Stimulated activated CD8-positive, alpha-beta memory T cell treated with anti-CD3 and anti-CD28 coated beads, Interleukin-15, amount 100 ng/mL, for 24 hours (primary cell): ENCODE measurements at places on chromosomes 5 and 9.

DNA sequence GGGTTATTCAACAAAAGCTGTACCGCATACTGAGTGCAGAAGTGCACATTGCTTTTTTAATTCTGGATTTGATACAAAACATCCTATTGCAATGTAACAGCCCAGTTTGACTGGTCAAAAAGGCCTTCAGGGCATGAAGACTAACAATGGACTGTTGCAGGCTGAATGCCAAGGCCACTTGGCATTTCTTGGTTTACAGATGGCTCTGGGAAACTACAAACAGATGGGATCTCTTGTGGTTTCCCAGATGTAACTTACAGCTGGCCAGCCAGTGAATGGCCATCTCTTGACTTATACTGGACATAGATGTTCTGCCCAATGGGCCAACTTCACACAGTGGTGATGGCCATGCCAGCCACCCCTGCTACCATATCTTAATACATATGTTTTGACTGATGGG lies 36.8 kb downstream of the UGT3A2 start:
- DNase-seq, result no peak

DNA sequence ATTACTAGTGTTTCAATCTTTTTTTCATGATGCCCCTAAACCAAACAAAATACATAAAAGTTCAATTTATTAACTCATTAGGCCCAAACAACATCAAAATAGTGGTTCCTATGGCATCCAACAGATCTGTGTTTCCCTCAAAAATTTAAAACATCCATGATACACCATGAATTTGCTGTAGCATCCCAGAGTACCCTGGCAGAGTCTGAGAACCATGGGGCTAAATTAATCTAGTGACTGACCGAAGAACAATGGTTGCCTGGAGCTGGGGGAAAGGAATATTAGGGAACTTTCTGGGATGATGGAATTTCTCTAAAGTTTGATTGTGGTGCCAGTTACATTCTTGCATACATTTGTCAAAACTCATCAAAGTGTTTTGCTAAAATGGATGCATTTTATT lies 79.5 kb upstream of the TRIO start:
- no peak for DNase-seq

DNA sequence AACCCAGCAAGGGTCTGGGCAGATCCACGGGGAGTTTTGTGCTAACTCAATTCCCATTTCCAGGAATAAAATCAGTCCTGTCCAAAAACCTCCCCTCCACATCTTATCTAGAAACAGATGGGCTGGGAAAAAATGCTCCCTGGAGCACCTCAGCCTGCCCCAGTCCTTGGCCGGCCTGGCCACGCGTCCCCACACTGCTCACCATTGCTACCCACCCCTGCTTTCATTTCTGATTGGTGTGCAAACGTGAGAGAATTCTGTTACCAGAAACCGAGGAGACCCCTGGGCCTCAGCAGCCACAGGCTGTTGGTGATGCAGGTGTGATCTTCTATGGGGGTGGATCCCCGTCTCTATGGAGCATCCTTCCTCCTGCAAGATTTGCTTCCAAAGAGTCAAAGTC lies 38.0 kb upstream of the OLFM1 start:
- no peak for DNase-seq

DNA sequence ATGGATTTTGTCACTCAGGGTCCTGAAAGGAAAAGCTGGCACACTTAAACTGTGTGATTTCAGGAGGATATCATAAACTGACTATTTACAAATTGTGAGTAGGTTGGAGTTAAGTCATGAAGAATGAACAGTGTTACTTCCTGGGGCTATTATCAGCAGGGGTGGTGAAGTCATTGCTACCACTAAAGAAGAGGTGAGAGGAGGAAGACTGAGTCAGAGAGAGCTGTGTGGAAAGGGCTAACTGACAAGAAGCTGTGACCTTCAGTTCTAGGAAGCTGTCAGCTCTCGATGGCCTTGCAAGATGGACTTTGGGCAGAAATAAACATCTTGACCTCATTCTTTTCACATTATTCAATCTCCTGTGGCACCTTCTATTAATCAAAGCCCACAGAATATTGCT lies 72.3 kb upstream of the STARD4 start:
- no peak for DNase-seq

- DNase-seq, result no peak
Observed at GRCh38 chr5:87195104-87195591, 72.5 kb upstream of the RASA1 start.

DNA sequence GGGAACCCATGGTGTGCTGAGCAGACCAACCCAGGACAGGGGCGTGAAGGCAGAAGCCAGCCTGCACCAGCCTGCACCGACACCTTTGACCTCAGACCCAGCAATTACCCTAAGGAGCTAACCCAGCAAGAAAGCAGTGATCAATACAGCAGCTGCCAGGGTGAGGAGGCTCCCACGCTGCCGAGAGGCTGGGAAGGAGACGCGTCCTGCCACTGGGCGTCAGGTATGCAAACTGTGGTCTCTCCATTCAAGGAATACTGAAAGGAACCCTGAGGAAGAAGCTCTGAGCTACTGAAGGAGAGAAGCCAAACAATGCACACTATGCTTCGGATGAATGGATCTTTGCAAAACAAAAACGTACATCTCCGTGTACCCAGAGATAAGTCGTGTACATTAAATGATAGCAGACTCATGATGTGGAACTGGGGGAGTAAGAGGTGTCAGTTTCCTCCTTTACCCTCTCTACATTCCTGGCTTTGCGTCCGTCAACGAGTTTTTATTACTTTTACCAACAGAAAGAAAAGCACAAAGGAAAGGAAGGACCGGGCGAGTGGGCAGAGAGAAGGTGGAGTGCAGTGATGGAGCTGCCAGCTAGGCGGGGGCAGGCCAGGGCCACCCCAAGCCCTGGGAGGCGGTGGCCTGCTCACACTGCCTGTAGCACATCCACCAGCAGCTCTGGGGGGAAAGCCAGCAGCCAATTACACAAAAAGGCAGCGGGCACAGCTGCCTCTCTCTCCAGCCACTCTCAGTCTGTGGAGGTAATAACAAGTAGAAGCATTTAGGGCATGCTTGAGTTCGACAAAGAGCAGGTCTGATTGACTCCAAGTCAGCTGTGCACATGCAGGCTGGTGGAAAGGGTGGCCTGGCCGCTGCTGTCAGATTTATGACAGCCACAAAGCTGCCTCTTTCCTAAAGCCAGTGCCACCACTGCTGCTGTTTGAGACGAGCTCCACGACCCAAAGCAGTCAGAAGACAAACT lies 29.3 kb downstream of the RASGEF1C start:
- no peak for DNase-seq
